Activated gamma-delta T cell treated with Interleukin-2 at 50 U/mL for 16 hours (primary cell): ENCODE measurements at places on chromosomes 3 and 15.

- DNase-seq: no peak
Measured at GRCh38 chr3:136294176-136294575, 44.0 kb downstream of the PCCB start.

GRCh38 chr3:134883697-134884385, 88.8 kb downstream of the EPHB1 start:
- no peak for DNase-seq

DNA sequence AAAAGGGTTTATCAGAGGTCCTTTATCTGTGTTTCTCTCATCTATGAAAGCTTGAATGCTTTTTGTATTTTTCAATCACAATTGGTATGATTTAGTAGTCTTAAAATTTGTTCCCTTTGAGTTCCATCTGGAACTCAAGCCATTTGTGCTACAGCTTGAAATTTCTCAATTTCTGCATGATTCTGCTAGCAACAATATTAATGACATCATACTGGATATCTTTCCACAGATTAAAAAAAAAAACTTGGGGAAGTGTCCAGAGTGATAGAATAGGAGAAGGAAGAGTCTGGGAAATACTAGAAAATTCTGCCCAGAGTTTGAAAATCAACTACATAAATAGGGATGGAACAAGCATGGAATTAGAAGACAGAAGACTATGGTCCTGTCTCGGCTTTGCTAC, 9.3 kb upstream of the FBN1 start:
- DNase-seq: no peak

GRCh38 chr15:48548455-48548854, 97.1 kb downstream of the FBN1 start:
- no peak for DNase-seq

GRCh38 chr3:112976001-112976400, 1.1 kb upstream of the CD200R1 start:
- no peak for DNase-seq

- no peak for DNase-seq
Measured at GRCh38 chr15:59237924-59238331, 31.3 kb downstream of the LDHAL6B start.
